Left renal pelvis (tissue), 4 donors: ENCODE measurements at places on chromosomes 4 and X. TPM values are rescaled to one million over a fixed set of nuclear protein-coding genes. Genes with fewer than 3 reads are reported as not detected.

DNA sequence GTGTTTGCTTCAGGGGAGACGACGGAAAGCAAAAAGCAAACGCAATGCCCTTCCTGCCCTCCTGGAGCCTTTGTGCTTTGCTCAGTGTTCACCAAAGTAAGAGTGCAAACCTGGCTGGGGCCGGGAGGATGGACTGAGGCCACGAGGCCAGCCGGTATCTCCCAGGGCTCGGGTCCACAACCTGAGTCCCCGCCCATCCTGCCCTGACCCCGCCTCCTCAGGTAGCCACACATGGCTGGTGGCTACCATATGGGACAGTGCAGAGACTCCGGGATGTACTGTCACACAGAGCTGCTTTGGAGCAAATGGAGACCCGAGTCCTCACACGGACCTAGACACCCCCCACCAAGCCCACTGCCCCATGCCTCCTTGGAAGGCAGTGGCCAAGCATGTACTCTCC lies 4.8 kb downstream of the ATP2B3 start:
- DNase-seq = no peak

DNA sequence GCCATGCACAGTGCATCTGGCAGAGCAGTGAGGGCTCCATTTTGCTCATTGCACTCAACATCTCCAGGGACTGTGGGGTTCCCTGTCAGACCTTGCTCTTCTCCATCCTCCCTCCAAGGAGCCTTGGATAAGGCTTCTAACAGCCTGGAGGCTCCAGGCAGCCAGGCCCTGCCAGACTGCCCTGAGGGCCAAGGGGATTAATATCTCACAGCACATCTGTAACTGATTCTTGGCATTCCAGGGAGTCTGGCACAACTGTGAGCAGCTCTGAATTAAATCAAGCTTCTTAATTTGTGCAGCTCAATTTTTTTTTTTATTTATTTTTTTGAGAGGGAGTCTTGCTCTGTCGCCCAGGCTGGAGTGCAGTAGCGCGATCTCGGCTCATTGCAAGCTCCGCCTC lies 224.5 kb upstream of the PGRMC2 start:
- no peak for DNase-seq

- no peak for DNase-seq
Observed at GRCh38 chr4:20319825-20320612, 68.3 kb downstream of the SLIT2 start.

GRCh38 chr4:138113819-138114400 lies 128.2 kb downstream of the SLC7A11 start:
- no peak for DNase-seq

- DNase-seq = no peak
Observed at GRCh38 chr4:182764137-182764536, 153.0 kb downstream of the DCTD start.

DNA sequence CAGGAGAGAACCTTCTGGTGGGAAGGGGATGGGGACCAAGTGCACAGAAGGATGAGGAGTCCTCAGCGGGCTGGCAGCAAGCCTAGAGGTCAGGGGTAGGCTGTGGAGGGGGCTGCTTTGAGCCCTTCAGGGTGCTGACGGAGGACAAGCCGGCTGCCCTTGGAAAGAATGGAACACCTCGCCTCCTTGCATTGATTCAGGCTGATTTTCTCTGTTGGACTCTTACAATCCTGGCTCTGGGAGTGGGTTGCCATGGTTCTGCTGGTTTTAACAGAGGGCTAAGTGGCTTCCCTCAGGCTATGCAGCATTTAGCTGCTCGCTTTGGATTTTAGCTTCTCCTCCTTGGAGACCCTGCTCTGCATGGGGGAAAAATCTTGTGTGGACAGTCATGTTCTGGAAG lies 49.4 kb upstream of the CHRNA9 start:
- no peak for DNase-seq

DNA sequence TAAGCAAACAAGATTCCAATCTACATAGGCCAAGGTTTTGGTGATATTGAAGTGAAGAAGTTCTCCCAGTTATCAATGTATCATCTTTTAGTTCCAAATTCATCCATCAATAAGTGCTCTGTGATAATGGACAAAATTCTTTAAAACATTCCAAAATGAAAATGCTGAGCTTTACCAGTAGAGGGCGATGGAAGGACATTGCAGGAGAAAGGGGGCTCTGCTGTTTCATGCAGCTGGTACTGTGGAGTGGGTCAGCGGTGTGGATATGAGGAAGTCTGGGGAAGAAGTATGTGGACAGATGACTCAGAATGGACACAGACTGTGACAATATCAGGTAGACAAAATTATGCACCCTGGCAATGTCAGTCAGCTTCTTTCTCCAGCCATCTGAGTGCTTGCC lies 46.6 kb upstream of the HS6ST2 start:
- no peak for DNase-seq

- DNase-seq = no peak
Observed at GRCh38 chr4:156977435-156978160, 6.0 kb upstream of the PDGFC start.

DNA sequence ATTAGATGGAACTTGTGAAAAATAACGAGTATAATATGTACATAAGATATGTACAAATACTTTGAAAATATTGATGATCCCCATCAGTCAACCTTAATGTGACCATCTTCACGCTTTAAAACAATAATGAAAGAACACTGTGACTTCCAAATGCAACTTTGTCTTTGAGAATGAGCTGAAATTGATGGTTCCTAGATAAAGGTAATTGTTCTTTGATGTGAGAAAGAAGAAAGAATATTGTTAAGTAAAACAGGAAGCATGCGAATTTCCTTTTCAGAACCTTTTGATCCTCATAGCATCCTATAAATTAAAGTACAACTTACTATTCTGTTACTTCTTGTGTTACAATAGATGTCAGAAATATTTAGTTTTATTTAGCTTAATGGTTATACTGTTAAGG lies 22.2 kb downstream of the IL2 start:
- no peak for DNase-seq

GRCh38 chr4:174244441-174244840 lies 39.0 kb downstream of the FBXO8 start:
- DNase-seq = no peak

DNA sequence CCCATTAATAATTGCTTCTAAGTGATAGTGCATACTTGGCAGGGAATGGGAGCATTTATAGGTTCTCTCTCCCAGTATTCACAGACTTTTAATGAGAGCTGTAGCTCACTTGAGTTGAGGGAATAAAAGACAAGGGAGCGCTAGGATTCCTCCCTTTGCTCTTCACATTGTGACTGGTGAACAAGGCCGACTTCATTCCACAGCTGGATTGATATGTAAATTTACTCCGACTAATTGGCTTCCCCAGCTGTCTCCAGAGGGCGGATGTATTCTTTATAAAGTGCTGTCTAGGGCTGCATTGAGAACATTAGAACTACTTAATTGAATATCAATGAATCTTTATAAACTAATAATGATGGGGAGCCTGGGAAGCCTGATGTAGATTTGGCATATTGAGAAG lies 63.4 kb downstream of the GPR50 start:
- DNase-seq = no peak

GRCh38 chr4:62342346-62342745 lies 1142.2 kb downstream of the ADGRL3 start:
- no peak for DNase-seq

DNA sequence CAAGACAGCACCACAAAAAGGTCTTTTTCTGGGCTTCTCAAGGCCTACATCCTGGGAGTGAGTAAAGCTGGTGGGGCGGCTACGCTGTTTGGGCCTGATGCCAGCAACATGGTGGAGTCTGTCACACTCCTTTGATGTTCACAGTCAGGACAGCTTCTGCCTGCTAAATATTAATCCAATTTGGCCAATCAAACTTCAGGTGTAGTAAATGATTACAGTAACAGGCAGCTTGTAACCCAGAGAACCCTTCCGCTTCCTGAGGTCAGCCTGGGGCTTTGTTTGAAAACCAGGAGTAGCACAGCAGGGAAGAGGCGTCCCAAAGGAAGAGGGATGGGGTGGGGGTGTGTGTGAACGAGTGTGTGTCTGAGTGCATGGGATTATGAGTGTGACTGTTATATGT lies 220.4 kb downstream of the MAML3 start:
- DNase-seq = no peak

- no peak for DNase-seq
Observed at GRCh38 chrX:105168577-105168976, 51.9 kb downstream of the TEX13A start.

DNA sequence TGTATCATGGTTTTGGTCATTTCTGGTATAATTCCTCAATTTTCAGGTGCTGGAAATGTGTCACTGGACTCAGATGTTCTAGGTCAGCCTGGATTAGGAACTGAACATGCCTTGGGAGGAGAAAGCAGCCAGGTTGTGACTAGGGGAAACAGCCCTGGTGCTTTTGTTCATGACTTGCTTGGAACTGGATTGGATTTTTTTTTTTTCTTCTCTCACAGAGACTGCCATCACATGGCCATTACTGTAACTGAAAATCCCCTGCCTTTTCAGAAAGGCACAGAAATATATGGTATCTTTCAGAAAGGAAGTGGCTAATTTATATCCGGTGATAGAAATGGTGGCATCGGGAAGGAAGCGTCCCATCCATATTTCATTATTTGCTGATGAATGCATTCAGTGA lies 34.6 kb downstream of the SEPTIN11 start:
- DNase-seq = no peak

DNA sequence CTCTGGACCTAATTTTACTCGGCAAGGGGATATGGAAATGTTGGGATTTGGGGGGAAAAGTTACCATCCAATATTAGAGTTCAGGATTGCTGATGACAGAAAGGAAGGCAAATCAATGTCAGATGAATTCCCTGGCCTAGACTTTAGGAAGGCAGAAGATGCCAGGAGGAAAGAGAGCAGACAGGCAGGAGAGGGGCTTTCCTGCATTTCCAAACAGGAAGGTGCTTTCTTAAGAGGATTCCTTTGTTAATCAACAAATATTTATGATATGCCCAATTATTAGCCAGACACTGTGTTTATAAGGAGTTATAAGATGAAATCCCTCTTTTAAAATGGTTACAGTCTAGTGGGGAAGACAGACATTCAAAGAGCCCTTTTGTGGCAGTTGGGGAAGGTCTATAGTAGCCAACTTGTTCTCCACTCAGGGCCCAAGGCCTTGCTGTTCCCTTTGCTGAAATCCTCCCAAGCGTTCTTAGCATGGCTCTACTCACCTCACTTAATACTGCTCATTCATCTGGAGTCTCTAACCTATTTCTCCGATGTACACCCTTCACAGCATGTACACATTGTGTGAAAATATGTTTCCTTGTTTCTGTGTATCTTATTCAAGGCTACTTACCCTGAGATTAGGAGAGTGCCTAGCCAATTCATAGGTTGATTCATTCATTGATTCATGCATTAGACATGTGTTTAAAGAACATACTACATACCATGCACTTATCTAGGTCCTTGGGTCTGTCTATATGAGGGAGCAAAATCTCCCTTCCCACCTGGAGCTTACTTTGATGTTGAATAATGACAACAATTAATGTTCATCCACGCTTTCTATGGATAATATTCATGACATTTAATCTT lies 5.3 kb downstream of the IGFBP7 start:
- DNase-seq = no peak

DNA sequence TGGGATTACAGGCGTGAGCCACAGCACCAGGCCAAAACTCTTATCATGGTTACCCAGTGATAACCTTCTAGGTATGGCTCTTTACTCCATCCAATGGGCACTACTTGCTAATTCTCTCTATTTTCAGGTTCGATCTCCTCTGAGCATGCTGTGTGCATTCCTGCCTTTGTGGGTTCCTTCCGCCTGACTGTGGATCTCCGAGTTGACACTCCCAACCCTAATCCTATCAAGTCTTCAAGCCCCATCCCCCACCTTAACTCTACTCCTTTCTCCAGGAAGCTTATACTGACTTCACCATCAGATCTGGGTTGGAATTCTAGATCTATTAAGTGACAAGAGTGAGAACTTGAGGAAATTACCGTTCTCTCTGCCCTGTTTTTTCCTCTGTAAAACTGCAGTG lies 64.6 kb downstream of the ZAR1 start:
- no peak for DNase-seq

DNA sequence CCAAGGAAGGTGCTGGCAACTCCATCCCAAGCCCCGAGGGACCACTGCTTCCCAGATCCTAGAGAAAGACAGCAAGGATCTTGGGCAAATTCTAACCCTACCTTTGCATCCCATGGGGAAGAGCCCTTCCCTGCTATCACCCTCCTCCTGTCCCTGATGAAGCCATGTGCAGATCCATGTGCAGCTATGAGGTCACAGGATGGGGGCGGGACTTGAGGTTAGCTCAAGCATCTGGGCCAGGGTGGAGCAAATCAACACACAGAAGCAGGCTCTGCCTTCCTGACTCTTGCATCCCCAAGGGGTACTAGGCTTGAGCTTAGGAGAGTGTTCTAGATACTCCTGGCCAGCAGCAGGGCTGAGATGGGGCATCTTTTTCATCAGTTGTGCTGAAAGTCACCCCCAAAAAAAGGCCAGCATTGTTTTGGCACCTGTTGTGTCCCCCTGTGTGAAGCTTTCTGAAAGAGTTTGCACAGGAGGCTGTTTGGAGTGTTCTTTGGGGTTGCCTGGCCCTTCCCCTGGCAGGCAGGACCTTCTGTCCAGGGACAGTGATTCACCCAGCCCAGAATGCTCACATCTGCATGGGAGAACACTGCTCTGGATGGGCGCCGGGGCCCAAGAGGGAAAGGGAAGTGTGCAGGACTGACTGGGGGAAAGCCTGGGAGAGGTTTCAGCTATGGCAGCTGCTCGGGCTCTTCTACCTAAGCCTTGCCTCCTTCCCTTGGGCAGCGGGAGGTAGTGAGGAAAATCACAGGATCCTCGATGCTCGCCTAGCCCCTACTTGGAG lies 50.8 kb downstream of the PRPS1 start:
- DNase-seq = no peak

GRCh38 chr4:44725726-44726037 lies 674 bp downstream of the GNPDA2 start:
- DNase-seq = no peak

The FUNDC2 gene
- polyA plus RNA-seq = 129 TPM

The DKK2 gene
- 1.5 TPM for polyA plus RNA-seq

The TEX13D gene
- not detected for polyA plus RNA-seq

The SLC38A5 gene
- 9.2 TPM for polyA plus RNA-seq

The BTC gene
- 6.3 TPM for polyA plus RNA-seq

The CLIC2 gene
- polyA plus RNA-seq = 4.0 TPM

The ACOT9 gene
- 37.4 TPM for polyA plus RNA-seq

The CXCL11 gene
- 0.43 TPM for polyA plus RNA-seq

The LIMCH1 gene
- polyA plus RNA-seq = 98.2 TPM

The VCX2 gene
- polyA plus RNA-seq = not detected
